ENCODE measurements at places on chromosomes 5 and 9. TPM values are rescaled to one million over a fixed set of nuclear protein-coding genes. Genes with fewer than 3 reads are reported as not detected.

Gene DOCK2
- total RNA-seq = 134 TPM

Gene SEMA6A
- total RNA-seq = 2.1 TPM

Gene LPAR1
- total RNA-seq = 0.13 TPM

Gene PLPPR1
- not detected for total RNA-seq

Gene TAS2R1
- not detected for total RNA-seq
